ENCODE measurements at places on chromosomes 7 and 10.

DNA sequence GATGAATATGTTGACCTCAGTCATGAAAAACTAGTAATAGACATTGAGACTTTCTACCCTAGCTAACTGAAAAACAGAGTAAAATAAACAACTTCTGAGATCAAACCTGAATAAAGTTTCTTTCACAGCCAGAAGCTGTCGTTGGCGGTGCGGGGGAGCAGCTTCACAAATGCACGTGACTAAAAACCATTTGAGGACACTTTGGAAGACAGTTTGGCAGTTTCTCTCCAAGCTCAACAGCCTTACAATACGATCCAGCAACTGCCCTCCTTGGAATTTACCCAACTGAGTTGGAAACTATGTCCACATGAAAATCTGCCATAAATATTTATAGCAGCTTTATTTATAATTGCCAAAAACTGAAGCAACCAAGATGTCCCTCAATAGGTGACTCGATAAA is 63.1 kb downstream of the CYTH3 start:
- no peak for DNase-seq

GRCh38 chr10:118557946-118558345 is 37.5 kb downstream of the PRLHR start:
- no peak for DNase-seq

DNA sequence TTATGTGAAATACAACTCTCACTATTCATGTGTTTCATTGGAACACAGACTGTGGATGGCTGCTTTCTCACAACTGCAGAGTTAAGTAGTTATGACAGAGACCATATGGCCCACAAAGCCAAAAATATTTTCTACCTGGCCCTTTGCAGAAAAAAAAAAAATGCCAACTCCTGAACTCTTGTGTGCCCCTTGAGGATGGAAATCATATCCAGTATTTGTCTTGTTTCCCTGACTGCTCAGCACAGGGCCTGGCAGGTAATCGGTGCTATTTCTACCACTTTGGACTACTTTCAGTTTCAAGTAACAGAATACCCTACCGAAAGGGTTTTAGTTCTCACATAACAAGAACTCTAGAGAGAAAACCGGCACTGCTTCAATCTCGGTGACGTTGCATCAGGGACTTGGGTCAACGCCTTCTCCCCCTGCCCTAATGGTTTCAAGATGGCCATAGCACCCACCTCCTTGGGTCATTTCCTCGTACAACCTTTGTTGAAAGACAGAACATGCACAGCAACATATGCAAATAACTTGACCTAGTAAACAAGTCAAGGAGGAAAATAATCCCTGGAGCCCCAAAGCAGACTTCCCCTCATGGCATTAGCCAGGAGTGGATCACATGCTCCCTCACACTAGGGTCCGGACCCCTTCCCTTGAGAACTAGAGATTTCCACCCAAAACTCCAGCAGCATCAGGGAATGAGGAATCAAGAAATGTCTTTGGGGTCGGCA is 11.8 kb upstream of the GPNMB start:
- DNase-seq = no peak

- no peak for DNase-seq
These were observed 303.5 kb downstream of the NEBL start for GRCh38 chr10:20593649-20594048.
